ENCODE measurements at places on chromosomes 7 and 10.
A peak's percentile ranks its signal among the peaks of the same experiment; 100 is the strongest.

DNA sequence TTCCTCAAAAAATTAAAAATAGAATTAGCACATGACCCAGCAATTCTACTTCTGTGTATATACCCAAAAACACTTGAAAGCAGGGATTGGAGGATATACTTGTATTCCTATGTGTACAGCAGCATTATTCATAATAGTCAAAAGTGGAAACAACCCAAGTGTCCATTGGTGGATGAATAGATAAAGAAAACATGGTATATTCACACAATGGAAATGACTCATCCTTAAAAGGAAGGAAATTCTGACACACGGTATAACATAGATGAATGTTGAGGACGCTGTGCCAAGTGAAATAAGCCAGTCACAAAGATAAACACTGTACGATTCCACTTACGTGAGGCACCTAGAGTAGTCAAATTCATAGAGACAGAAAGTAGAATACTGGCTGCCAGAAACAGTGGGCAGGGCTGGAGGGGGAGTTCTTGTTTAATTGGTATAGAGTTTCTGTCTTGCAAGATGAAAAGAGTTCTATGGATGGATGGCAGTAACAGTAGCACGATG lies 26.6 kb upstream of the KAT6B start:
- no peak for DNase-seq

DNA sequence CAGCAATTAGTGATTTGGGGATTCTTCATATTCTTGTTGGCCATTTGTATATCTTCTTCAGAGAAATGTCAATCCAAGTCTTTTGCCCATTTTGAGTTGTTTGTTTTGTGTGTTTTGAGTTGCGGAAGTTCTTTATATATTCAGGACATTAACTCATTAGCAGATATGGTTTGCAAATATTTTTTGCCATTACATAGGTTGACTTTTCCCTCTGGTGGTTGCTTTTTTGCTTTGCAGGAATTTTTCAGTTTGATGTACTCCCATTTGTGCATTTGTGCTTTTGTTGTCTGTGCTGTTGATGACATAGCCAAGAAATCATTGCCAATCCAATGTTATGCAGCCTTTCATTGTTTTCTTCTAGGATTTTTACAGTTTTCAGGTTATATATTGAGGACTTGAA lies 63.6 kb upstream of the DNAJC1 start:
- DNase-seq = no peak

- DNase-seq = no peak
These were observed 18.0 kb downstream of the RNLS start for GRCh38 chr10:88565072-88565471.

DNA sequence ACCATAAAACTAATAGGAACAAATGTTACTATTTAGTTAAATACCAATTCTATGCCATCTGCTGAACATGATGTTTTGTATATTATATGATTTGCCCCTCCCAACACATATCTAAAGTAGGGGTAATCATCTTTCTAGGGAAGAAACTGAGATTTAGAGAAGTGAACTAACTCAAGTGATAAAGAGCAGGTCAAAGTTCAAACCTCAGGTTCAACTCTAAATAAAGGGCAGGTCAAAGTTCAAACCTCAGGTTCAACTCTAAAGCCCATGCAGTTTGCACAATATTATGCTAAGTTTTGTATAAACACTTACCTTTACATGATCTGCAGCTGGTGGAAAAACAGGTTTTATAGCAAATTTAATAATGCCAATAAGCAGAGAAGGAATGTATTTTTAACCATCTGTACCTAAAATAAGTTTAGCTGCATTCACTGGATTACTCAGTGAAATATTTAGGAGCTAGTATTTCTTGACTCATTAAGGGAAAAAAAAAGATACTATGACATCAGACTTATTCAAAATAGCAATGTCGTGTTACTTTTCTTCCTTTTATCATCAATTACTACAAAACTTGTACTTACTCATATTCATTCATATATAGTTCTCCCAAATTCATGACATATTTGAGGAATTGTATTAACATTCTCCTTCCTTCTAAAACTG lies 1194.3 kb upstream of the CELF2 start:
- DNase-seq = no peak

GRCh38 chr7:100856871-100857282 lies 4.4 kb downstream of the SLC12A9 start:
- DNase-seq = no peak

DNA sequence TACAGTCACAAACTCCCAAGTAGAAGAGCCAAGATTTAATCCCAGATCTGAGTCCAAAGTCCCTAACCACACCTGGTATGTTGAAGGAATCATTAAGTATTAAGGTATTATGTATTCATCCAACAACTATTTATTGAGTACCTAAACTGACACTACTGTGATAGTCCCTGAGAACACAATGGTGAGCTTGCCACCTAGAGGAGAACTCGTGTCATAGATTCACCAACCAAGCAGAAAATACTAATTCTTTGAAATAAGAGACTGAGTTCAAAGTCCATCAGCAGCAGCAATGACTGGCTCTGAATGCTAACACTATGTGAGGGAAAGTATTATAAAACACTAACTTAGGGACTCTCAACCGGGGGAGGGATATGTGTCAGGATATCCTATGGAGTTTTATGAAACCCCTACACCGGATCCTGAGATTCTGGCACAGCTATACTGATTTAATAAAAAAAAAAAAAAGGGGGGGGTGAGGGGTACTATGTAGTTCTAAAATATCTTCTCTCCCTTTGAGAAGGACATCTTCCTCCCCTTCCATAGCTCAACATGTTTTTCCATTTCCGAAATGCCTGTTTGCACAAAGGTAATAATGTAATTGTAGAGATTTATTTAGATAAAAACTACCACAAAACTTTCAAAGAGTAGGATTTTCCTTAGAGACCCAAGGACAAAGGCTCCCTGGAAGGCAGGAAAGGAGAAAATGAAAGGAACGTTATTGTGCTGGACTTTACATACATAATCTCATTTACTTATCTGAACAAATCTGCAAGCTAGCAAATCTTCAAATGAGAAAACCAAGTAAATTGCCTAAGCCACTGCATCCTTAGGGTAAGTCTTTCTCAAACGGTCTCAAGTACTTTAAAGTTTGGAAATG lies 1.6 kb downstream of the NCOA4 start:
- peak; percentile 38 for DNase-seq

- no peak for DNase-seq
These were observed 122.8 kb downstream of the KAT6B start for GRCh38 chr10:74949034-74949832.

DNA sequence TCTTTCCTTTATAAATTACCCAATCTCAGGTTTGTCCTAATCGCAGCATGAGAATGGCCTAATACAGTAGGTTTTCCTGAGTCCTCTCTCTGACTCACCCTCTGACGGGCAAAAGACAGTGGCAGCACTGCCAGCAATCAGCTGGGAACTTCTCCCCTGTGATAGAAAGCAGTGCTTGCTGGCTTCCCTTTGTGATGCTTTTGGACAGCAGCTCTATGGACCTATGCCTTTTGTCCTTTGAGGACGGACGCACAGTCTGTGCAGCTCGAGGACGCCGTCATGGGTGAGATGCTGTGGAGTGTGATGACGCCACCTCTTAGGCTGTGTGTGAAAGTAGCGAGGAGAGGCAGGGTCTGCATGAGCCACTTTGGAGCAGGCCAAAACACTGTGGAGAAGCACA lies 68.8 kb downstream of the KIAA1217 start:
- DNase-seq = peak; percentile 84

GRCh38 chr7:78115876-78116275 lies 317.3 kb downstream of the PHTF2 start:
- DNase-seq = no peak

DNA sequence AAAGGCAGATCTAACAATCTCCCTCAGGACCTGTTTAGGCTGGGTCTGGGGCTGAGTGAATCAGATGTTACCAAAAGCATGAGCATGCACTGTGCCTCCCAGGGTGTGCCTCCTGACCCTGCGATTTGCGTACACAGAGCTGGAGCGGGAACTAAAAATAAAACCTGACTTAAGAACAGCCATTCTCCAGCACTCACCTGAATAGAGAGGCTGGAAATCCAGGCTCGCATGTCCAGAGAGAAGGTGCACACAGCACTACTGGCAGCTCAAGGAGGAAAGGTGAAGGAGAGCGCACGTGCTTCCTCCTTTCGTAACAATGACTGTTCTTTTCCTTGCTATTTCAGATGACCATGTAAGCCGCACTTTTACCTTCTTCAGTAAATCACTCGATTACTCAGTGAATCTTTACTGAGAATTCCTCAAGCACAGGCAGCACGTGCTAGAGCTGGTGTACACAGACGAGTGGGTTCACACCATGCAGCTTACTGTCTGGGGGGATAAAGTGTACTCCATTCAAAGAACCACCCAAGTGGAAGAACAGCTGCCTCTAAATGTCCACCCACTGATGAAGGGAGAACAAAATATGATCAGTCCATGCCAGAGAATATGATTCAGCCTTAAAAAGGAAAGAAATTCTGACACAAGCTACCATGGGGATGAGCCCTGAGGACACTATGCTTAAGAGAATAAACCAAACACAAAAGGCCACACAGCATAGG lies 45.6 kb downstream of the SFMBT2 start:
- no peak for DNase-seq

- no peak for DNase-seq
These were observed 12.2 kb downstream of the DNAJB9 start for GRCh38 chr7:108581655-108582491.

DNA sequence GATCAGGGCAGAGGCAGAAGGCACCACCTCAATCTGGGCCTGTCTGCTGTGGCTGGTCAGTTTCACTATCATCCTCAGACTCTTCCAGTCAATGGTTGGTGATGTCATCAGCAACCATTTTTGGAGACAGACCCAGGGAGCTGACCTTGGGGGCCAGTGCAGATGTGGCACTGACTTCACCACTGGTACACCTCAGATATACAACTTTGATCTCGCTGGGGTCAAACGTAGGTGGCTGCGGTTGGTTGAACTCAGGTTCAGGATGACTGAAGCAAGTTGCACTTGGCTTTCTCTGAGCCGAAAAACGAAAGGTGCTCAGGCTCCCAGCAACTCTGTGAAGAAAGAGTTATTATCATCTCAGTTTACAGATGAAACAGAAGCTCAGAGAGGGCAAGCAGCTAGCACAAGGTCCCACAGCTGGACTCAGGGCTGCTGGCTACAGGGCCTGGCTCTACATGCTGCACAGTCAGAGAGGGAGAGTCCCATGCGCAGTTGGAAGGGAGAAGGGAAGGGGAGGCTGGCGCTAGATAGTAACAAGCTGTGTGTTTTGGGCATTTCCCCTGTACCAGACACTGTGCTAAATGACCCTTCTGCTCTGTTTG lies 27.2 kb downstream of the ANKRD16 start:
- peak; percentile 32 for DNase-seq

DNA sequence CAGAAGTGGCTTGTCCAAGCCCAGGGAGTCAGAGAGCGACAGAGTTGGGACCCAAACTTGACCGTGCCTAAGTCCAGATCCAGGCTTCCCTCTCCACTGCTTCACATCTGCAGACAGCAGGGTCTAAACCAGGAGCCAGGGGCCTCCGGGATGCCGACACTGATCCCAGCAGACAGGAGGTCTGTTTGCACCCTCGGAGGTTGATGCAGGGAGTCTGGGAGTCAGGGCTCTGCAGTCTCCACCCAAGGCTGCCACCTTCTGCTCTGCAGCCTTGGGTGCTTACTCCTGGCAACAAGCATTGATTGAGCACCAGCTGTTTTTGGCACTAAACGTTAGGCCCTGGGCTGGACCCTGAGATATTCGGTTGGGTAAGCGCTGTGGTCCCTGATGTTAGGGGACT lies 21.0 kb downstream of the ELFN1 start:
- DNase-seq = no peak

DNA sequence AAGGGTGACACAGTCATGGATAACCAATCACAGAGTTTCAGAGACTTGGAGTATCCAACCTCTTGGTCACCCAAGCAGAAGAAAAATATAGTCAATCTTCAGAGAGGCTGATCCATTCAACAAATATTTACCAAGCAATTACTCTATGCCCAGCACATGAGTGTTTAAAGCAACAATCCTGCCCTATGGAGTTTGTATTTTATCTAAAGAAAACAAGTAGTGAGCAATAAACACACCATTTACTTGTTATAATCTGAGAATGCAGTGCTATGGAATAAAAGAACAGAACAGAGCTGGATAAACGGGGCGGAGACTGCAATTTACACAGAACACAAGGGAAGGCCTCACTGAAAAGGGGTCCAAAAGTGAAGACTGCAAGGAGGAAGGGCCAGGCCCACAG lies 63.8 kb downstream of the GRB10 start:
- DNase-seq = no peak

GRCh38 chr10:123904834-123905409 lies 13.3 kb upstream of the CPXM2 start:
- no peak for DNase-seq

- peak; percentile 65 for DNase-seq
These were observed 1378.7 kb downstream of the XPNPEP1 start for GRCh38 chr10:108544500-108545120.

DNA sequence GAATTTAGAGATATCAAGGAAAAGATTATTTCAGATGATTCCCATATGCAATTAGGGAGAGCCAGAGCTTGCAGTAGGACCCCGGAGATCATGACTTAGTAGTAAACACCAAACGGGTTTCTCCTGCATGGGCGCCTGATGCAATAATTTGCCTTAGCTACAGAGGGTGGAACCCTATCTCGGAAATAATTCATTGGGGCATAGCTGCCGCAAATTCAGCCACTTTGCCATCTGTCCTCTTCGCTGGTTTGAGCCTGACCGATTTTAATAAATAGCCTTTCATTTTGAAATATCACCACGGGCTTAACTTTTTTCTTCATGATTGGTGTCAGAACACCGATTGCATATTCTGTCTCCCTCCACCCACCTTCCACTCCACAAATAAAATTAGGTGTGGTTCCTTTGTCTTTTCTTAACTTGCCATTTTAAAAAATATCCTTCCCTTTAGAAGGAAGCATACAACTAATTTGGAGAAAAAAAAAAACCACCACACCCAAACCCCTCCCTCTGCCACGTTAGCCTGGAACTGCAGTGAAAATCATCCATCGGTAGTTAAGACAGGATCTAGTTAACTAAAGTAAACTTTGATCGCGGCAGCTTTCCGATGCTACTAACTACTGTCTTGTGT lies 1.4 kb downstream of the GARS1 start:
- DNase-seq = no peak

GRCh38 chr10:52409195-52409594 lies 95.1 kb downstream of the DKK1 start:
- DNase-seq = no peak

DNA sequence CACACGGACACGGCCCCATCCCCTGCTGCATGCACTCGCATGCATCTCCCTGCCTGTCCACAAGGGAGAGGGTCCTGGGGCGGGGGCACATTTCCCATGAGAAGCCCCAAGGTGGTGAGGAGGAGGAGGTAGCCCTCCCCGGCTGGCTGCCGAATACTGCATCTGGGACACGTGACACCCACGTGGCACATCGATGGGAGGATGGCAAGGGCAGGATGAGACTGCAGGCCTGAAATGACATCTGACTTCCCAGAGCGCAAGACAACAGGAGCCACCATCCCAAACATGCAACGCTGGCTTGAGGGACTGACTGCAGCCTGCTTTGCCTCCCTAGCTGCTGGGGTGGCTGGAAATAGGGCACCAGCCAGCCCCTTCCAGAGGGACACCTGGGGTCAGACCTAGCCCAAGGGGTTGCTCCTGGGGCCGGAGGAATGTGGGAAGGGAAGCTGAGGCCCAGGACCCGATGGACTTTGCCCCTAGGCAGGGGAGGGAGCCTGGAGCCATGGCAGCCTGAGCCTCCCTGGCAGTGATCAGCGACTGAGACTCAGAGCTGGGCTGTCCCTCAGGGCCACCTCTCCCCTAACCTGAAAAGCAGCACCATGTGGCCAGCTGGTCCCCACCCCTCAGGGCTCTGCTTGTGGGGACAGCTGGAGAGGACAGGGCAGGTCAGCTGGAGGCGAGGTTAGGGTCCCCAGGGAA lies 16.1 kb downstream of the BUD23 start:
- no peak for DNase-seq

GRCh38 chr7:24283554-24283896 lies 465 bp upstream of the NPY start:
- no peak for DNase-seq
